ENCODE measurements at places on chromosomes 2 and 18. TPM values are rescaled to one million over a fixed set of nuclear protein-coding genes. Genes with fewer than 3 reads are reported as not detected.

DNA sequence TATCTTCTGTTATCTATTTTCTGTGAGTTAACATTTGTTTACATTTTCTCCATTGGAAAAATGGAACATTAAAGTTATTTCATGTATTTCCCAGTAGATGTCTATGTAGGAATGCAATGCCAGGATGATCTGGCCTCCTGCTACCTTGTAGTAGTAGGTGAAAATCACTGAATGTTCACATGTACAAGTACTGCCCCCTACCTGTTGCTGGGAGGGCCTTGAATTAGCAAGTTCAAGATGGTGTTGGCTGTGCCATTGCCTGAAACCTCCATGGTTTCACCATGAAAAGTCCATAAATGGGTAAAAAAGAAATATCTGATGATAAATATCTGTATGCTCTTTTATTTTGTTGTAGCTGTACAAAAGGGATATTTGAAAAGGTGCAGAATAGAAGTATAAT lies 30.7 kb downstream of the XRCC5 start:
- no peak for DNase-seq

GRCh38 chr2:240256704-240257637 lies 116.5 kb upstream of the OTOS start:
- DNase-seq: no peak

DNA sequence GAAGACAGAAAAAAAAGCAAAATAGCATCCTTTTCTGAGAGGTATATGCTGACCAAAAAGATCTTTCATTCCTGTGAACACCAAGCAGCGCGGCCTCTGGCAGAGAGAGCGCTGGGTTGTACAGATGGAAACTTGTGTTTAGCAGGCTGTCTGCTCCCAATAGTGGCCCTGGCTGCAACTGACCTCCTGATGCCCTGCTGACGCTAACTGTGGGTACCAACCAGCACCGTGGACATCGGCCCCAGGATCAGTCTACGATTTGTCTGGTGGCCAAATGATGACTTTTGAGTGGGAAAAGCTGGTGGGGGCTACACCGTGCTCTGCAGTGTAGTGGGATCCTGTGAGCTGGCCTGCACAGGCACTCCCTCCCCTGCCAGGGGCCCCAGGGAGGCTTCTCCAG lies 15.7 kb downstream of the COA5 start:
- DNase-seq: no peak

- no peak for DNase-seq
Measured at GRCh38 chr2:60215386-60215901, 338.0 kb downstream of the BCL11A start.

- no peak for DNase-seq
Measured at GRCh38 chr2:211423018-211423417, 866.6 kb downstream of the CPS1 start.

DNA sequence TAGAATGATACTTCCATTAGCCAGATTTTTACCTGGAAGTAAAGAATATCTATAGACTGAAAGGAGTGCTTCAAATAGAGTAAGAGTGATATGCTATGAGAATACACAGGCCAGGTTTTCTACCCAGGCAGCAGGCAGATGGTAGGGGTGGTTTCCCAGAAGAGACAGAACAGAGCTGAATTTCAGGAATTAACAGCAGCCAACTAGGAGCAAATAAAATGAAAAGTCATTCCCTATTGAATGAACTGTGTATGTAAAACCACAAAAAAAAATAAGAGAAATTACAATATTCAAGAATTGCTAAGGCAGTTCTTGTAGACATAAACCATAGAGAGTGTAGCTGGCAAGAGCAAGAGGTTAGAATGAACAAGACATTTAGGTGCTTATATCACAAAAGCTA lies 336.8 kb downstream of the KCNJ3 start:
- DNase-seq: no peak

DNA sequence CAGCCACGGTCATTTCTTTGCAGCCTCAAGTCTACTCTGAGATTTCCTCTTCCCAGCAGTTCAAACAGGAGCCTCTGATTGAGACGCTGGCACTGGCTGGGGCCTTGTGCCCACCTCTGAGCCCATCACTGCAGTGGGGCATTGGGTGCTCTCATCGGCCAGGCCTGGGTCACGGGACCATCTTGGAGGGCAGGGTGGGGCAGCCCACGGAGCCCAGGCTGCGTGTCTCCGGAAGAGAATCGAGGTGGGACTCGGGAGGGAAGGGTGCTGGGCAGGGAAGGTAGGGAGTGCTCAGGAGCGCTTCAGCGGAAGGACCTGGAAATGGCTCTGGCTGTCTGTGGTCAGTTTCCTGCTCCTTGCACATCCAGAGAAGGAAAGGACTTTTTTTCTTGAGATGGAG lies 82.4 kb downstream of the RTP5 start:
- no peak for DNase-seq

DNA sequence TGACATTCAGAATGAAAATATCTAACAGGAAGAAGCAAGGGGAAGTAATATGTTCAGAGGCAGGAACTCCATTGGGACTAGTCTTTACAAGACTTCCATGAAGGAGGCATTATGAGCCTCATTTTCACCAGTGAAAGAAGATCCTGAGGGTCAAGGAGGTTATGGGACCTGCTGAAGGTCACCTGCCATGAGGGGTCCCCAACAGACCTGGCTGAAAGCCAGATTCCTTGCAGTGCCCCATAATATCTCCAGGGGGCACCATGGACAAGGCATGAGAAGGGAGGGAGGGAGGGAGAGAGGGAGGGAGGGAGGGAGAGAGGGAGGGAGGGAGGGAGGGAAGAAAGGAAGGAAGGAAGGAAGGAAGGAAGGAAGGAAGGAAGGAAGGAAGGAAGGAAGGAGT lies 27.9 kb downstream of the XDH start:
- DNase-seq: no peak

- DNase-seq: no peak
Measured at GRCh38 chr2:172211512-172211911, 108.8 kb upstream of the DLX2 start.

DNA sequence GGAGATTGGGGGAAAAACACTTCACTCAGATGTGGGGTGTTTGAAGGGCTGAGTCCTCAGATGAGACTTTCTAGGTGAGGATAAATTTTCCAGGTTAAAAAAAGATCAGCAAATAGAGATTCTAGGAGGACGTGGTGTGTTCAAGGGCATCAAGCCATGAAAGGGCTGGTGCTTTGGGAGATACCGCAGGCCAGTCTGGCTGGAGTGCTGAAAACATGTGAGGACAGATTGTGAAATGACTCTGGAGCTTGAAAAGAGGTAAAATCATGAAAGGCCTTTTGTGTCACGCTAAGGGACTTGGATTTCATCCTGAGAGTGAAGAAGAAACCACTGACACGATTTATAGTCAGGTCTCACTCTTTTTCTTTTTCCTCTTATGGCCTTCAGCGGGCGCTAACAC lies 320.5 kb downstream of the DPP10 start:
- no peak for DNase-seq

DNA sequence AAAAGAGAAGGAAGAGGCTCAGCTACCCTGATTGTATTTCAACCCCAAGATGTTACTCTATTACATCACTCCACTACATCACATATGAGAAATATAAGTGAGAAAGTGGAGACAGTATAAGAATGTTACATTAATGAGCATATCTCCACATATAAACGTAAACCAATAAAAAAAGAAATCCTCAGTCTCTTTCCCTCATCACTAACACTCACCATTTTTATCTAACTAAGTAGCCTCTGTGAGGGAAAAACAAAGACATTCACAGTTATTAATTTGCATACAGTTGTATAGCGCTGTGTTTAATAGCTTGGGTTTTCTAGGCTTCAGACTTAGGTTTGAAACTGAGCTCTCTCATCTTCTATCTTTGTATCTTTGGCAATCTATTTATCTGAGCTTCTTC lies 489.1 kb upstream of the LRRTM4 start:
- DNase-seq: no peak

DNA sequence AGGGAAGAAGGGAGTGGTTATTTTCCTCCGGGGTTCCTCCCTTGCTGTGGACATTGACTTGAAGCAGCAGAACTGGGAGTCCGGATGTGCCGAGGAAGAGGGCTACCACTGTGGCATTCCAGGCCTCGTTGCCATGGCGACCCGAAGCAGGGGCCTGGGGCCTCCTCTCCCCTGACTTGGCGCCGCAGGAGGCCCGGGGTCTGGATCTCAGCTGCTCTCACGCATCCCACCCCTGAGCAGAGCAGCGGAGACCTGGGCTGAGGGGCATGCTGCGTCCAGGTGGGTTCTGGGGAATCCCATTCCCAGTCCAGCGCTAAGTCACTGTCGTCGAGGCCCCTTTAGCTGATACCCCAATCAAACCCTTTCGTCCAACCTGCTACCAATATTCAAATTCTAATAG lies 100.2 kb downstream of the BCL11A start:
- no peak for DNase-seq

GRCh38 chr2:95265182-95265581 lies 9.1 kb upstream of the PROM2 start:
- no peak for DNase-seq

DNA sequence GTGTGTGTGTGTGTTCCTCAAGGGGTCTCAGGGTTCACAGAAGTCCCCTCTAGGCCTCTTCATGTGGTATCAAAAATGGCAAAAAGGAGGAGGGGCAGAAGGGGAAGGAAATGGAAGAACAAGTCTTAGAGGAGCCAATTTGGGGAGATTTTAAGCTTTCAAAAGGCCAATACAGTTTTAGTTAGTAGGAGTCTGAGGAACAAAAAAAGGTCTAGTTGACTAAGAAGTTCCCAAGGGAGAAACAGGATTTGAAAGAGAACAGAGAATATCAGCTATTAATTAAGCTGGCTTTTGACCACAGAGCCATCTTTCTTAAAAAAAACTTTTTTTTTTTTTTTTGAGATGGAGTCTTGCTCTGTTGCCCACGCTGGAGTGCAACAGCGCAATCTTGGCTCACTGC lies 7.1 kb downstream of the RNF125 start:
- no peak for DNase-seq

- DNase-seq: no peak
Measured at GRCh38 chr18:75287006-75287405, 76.4 kb downstream of the TSHZ1 start.

GRCh38 chr2:11814979-11815510 lies 68.6 kb downstream of the LPIN1 start:
- no peak for DNase-seq

DNA sequence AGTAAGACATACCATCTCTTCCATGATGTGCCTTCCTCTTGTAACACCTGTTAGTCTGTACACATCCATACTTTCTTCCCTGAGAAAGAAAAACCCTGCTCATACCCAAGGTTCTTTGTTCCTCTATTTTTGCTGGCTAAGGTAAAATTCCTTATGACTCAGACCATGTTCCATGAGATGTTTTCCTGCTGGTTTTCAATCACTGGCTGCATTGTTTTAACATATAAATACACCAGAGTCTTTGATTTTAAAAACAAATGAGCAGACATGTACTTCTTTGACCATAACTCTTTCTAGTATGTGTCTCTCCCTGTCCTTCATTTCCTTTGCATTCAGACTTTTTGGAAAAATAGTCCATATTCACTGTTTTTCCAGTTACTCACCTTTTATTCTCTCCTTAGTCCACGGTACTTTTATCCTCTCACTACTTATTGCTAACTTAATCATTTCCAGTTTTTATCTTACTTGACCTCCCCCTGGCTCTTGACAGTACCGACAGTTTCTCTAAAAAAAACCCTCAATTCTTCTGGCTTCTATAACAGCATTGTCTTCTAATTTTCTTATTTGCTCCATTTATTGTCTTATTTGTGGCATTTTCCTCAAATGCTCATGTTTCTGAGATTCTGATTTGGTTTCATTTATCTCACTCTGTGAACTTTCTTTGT lies 4.3 kb downstream of the VAPA start:
- no peak for DNase-seq

DNA sequence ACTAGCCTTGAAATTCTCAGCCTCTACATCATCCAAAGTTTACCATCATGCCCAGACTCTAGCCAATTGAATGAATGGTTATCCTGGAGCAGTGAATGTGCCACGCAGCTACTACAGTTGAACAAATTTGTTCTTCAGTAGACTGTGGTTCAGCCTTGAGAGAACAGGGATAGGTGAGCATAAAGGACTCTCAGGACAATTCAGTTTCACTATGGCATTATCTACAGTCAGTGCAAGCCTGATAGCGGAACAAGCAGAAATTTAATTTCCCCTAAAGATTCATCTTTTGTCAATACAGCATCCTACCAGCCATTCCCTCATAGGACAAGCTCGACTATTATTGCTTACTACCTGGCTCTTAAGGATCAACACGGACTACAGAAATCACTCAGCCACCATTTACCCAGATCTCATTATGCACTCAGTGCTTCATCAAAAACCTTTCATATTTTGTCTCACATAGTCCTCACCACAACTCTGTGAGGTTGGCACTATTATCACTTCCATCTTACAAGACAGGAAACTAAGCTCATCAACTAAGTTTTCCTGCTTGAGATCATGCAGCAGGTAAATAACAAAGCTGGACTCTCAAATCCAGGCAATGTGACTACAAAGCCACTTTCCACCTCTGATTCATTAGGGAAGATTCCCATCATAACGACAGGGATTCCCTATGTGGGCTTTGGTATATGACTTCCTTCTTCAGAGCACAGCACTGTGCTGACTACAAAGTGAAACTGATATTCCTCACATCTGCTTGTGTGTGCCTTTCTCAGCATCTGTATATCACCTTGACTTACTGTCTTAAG lies 181.5 kb upstream of the ACVR2A start:
- no peak for DNase-seq

- DNase-seq: no peak
Measured at GRCh38 chr2:110642360-110642759, 35.5 kb downstream of the BUB1 start.

GRCh38 chr2:216918088-216918680 lies 58.3 kb upstream of the TNP1 start:
- DNase-seq: no peak

GRCh38 chr2:44004735-44005602 lies 9.2 kb upstream of the LRPPRC start:
- no peak for DNase-seq

DNA sequence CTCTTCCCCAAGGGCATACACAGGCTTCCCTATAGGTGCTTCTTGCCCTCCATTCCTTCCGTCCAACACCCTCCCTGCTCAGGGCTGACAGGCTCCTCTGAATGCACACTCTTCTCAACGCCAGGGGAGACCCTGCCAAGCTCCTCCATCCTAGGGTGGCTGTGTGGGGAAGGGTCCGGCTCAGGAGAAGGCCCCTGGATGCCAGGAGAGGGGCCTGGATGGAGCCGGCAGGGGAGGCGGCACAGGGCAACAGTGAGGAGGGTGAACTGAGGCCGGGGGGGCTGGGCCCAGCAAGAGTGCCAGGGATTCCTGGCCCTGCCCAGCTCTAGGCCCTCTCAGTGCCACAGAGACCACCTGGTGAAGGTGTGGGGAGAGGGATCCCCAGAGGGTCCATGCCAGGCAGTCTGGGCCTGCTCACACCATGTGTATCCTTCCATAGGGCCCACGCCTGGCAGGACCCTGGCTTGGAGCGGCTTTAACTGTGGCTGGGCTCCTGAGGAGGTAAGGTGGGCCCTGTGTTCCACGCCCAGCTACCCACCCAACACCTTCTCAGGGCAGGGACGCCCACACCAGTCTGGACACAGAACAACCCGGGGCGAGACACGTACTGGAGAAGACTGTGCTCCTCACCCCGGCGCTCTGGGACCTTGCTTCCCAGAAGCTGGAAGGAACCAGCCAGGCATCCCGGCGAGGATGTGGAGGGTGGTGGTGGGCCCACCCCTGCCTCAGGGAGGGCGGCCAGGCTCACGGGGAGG lies 26.6 kb downstream of the HS6ST1 start:
- DNase-seq: no peak

- no peak for DNase-seq
Measured at GRCh38 chr2:142588269-142588668, 289.2 kb upstream of the KYNU start.

Gene KCNG3
- 0.35 TPM for total RNA-seq

Gene LIMS1
- total RNA-seq: 66.2 TPM

Gene STARD6
- total RNA-seq: not detected

Gene DNAJC5G
- total RNA-seq: 0.38 TPM

Gene GAREM2
- 1.5 TPM for total RNA-seq

Gene ELP2
- total RNA-seq: 29.8 TPM

Data from esophagus squamous epithelium (tissue), 5 donors.